ENCODE measurements at places on chromosomes 6 and 20. TPM values are rescaled to one million over a fixed set of nuclear protein-coding genes. Genes with fewer than 3 reads are reported as not detected.

DNA sequence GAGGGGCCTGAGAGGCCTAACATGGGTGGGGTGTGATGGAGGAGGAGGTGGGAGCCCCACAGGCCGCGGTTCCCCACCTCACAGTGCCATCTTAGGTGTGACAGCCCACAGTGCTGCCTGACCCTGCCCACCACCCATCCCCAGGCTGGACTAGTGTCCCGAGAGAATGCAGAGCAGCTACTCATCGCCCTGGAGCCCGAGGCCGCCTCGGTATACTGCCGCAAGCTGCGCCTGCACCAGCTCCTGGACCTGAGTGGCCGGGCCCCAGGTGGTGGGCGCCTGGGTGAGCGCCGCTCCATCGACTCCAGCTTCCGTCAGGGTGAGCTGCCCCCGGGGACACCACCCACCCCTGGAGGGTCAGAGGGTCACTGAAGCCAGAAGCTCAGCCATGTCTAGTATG, 15.6 kb downstream of the HSPA12B start:
- H3K4me3 ChIP-seq: no peak overlapping the region
- no peaks in the 10 kb centered on the region for H3K4me1 ChIP-seq
- DNase-seq: no peak
- H3K27me3 ChIP-seq: peaks cover 21% of the 10 kb centered on the region

DNA sequence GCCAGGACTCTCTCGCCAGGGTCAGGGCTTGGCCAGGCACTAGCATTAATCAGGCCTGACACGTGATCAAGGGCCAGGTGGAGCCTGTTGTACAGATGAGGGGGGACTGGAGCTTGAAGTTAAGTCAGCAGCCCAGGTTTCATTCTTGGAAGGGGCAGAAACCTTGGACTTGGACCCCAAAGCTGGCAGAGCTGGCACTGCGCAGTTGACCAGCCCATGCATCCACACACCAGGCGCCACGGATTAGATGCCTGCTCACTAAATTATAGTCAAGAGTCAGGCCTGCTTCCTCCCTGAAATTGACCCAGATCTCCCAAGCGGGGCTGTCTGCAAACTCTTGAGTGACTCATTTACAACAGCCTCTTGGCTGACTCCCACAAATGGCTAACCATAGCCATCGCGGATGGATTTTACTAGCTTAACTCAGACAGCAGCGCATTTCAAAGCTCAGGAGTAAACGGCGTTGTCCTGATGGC, 4.1 kb upstream of the TAF4 start:
- no peak overlapping the region for H3K4me3 ChIP-seq
- no peak for DNase-seq
- no peaks in the 10 kb centered on the region for H3K27me3 ChIP-seq
- H3K4me1 ChIP-seq: peaks cover 4% of the 10 kb centered on the region
- no peak overlapping the region for H3K27ac ChIP-seq
- no peaks in the 10 kb centered on the region for H3K36me3 ChIP-seq

ZC2HC1B gene
- not detected for total RNA-seq

GRCh38 chr6:79612918-79613317, 18.2 kb upstream of the SH3BGRL2 start:
- no peaks in the 10 kb centered on the region for H3K4me1 ChIP-seq
- no peak overlapping the region for H3K27ac ChIP-seq
- no peak for DNase-seq
- H3K27me3 ChIP-seq: no peaks in the 10 kb centered on the region
- no peak overlapping the region for H3K4me3 ChIP-seq

DNA sequence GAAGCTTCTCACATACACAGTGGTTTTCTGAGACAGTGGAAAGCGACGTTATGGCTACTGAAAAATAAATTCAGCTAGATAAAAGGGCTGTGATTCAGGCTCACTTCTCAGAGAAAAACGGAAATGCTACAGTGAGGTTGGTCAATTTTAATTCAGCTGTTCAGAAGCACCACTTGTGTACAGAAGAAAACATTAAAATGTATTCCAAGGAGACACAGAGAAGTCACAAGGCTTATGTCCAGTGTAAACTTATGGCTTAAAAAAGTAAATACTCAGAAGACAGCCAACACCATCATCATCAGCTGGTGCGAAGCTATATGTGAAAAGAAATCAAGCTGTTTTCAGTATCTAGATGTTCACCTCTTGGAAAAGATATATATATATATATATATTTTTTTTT, 68.6 kb downstream of the ABHD12 start:
- no peaks in the 10 kb centered on the region for H3K27me3 ChIP-seq
- H3K4me1 ChIP-seq: no peaks in the 10 kb centered on the region
- H3K4me3 ChIP-seq: no peak overlapping the region
- no peaks in the 10 kb centered on the region for H3K36me3 ChIP-seq
- H3K27ac ChIP-seq: no peak overlapping the region

PLA2G7 gene
- 7.2 TPM for total RNA-seq

- peaks cover 3% of the 10 kb centered on the region for H3K4me1 ChIP-seq
- no peak overlapping the region for H3K4me3 ChIP-seq
- peak; percentile 38 for DNase-seq
These were observed 27.3 kb downstream of the PYGB start for GRCh38 chr20:25274891-25275812.

COL21A1 gene
- total RNA-seq: 2.9 TPM

FAM50B gene
- total RNA-seq: 17.0 TPM

DNA sequence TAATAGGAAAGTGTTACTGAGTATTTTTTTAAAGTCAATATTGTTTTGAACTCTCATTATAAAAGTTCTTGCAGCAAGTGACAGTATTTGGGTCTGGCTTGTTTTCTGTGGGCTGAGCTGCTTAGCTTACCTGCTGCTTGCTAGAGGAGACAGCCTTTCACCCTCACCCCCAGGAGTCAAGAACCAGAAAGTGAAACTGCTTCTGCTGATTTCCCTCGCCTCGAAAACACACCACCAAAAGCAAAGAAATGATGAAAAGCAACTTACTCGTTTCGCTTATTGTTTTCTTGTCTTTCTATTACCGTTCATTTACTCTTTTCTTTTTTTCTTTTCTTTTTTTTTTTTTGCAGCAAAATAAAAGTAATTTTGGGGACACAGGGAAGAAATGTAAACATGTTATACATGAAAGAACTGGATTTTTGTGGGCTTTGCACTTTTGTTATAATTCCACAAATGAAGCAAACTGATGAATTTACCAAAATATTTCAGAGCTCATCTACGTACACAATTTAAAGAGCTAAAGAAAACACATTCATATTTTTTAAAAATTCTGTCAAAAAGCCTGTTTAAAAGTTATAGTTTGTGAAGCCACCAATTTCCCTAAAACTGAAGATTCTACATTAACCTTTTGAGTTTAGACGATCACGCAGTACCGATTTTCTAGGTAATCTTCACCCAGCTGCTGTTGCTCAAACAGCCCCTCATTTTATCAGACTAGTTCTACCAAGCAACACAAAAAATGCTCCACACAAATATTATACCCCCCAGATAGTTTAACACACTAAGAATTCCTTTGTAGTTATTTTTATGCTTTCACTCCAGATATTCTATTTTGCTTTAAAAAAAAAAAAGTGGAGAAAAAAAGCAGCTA, 1.7 kb downstream of the SCML4 start:
- H3K36me3 ChIP-seq: no peaks in the 10 kb centered on the region
- no peak overlapping the region for H3K27ac ChIP-seq
- no peak for DNase-seq
- H3K27me3 ChIP-seq: no peaks in the 10 kb centered on the region
- no peaks in the 10 kb centered on the region for H3K4me1 ChIP-seq
- H3K4me3 ChIP-seq: no peak overlapping the region

TCF21 gene
- not detected for total RNA-seq

DNA sequence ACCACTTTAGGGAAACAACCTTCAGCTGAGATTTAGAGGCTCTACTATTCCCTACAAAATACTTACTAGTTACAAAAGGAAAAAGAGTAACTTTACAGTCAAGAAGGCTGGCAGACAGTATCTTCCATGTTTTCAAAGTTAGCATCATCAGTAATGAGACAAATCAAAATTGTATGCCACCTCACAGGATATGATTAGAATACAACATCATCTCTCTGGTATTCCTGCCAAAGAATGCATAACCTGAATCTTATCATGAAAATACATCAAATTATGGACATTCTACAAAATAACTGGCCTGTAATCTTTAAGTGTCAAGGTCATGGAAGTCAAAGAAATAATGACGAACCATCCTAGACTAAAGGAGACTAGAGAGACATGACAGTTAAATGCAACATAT, 38.4 kb downstream of the CDK5RAP1 start:
- DNase-seq: no peak
- H3K36me3 ChIP-seq: peaks cover 8% of the 10 kb centered on the region
- no peak overlapping the region for H3K27ac ChIP-seq
- H3K4me3 ChIP-seq: no peak overlapping the region

- H3K4me3 ChIP-seq: no peak overlapping the region
- no peak for DNase-seq
- no peaks in the 10 kb centered on the region for H3K4me1 ChIP-seq
- no peaks in the 10 kb centered on the region for H3K36me3 ChIP-seq
- H3K27ac ChIP-seq: no peak overlapping the region
These were observed 78.1 kb downstream of the MAP3K7 start for GRCh38 chr6:90508753-90509152.

DNA sequence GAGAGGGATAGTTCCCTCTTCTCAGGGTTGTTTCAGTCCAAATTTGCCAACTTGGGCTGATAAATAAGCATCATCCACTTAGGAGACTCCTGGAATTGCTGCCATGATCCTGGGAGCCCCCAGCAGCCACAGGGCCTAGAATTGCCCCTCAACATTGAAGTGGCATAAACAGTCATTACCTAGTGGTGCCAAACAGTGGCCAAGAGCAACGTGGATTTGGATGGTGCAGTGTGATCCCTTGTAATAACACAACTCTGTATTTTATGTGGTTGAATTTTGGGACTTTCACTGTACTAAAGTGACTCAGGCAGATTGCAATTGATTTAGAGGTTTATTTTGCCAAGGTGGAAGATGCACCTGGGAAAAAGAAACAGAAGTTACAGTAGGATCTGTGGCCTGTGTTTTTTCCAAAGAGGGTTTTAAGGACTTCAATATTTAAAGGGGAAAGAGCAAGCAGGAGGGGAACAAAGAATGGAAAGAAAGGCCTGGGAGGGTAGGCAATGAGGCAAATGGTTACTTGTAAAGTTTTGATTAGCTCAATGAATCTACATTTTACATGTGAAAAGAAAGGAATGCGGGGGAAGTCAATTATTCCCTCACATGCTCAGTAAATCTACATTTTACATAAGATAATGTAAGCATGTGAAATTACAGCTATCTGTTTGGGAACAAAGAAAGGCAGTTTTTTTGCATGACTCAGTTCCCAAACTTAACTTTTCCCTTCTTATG, 168.0 kb upstream of the NOX3 start:
- H3K27ac ChIP-seq: no peak overlapping the region
- no peak overlapping the region for H3K4me3 ChIP-seq
- H3K27me3 ChIP-seq: no peaks in the 10 kb centered on the region
- no peaks in the 10 kb centered on the region for H3K4me1 ChIP-seq
- H3K36me3 ChIP-seq: no peaks in the 10 kb centered on the region

RAET1L gene
- not detected for total RNA-seq

C6orf89 gene
- total RNA-seq: 32.8 TPM

DNA sequence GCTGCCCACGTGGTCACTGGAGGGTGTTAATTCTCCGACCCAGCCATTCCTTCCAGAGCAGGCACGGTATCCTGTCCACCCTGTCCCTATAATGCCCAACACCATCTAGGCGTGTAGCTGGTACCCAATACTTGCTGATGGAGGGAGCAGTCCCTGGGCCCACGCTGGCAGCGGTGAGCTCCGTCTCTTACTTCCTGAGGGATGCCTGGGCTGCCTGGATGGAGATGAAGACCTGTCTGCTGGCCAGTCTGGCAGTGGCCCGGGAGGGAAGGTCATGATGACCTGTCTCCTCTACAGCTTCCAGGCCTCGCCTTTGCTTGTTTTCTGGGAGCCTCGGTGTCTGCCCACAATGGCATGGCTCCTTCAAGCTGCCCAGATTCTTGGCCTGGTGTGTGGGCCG, 297.9 kb upstream of the SUPT3H start:
- no peak overlapping the region for H3K4me3 ChIP-seq
- no peaks in the 10 kb centered on the region for H3K4me1 ChIP-seq
- DNase-seq: no peak
- no peaks in the 10 kb centered on the region for H3K36me3 ChIP-seq
- H3K27me3 ChIP-seq: no peaks in the 10 kb centered on the region

- DNase-seq: no peak
- no peak overlapping the region for H3K27ac ChIP-seq
- H3K27me3 ChIP-seq: no peaks in the 10 kb centered on the region
- no peak overlapping the region for H3K4me3 ChIP-seq
These were observed 213.1 kb upstream of the ZFP64 start for GRCh38 chr20:52404671-52405070.

- no peak for DNase-seq
- H3K4me3 ChIP-seq: no peak overlapping the region
- no peak overlapping the region for H3K27ac ChIP-seq
These were observed 39.4 kb downstream of the YTHDF1 start for GRCh38 chr20:63176427-63177133.

GRCh38 chr20:48910347-48910781, 11.1 kb upstream of the ARFGEF2 start:
- DNase-seq: no peak
- no peaks in the 10 kb centered on the region for H3K36me3 ChIP-seq
- no peak overlapping the region for H3K4me3 ChIP-seq
- H3K27ac ChIP-seq: no peak overlapping the region
- no peaks in the 10 kb centered on the region for H3K4me1 ChIP-seq

Measured in breast epithelium (tissue), 4 donors.